Hippocampal formation (tissue), 2 donors: ENCODE measurements at places on chromosomes 2 and 18.

- no peak for DNase-seq
Observed at GRCh38 chr18:11689669-11690565, 853 bp downstream of the GNAL start.

DNA sequence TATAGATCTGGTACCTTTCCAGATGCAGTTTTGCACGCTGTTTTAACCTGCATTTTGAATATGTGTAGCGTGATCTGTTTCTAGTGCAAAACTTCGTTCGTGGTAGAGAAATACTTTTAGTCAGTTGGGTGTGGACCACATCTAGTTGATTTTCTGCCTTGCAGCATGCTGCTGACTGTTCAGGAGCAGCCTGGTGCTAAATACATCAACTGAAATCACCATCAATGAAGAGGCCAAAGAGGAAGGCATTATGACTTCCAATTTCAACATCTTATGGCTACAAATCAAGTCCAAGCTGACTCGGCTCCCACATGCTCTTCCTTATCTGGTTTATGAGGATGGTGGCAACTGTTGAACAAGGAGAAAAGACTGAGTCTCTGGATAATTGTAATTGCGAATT is 298.5 kb downstream of the ZNF521 start:
- DNase-seq = no peak

DNA sequence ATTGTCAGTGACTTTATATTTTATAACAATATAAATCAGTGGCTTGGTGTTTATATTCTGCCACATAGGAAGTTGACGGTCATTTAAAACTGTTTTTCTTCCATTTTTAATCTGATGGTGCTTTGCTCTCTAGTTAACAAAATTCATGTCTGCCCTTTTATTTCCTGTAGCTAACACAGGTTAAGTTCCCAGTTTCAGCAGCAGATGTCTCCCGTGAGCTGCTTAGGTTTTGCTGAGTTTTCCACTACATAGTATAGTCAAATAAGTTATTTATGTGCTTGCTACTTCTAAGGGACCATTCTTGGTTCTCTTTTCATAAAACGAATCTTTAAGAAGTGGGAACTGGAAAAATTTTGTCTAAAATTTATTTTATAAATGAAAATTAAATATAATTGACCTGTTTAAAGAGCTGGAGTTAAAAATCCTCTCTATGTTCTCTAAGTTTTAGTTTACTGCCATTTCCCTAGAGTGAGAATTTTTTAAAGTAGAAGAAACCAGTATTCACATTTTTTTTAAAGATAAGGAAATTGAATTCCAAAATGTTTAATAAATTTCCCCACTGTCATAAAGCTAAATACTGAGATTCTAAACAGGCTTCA is 20.6 kb downstream of the HTR2B start:
- DNase-seq = peak; percentile 79

GRCh38 chr18:57931038-57931437 is 113.0 kb upstream of the NEDD4L start:
- no peak for DNase-seq

DNA sequence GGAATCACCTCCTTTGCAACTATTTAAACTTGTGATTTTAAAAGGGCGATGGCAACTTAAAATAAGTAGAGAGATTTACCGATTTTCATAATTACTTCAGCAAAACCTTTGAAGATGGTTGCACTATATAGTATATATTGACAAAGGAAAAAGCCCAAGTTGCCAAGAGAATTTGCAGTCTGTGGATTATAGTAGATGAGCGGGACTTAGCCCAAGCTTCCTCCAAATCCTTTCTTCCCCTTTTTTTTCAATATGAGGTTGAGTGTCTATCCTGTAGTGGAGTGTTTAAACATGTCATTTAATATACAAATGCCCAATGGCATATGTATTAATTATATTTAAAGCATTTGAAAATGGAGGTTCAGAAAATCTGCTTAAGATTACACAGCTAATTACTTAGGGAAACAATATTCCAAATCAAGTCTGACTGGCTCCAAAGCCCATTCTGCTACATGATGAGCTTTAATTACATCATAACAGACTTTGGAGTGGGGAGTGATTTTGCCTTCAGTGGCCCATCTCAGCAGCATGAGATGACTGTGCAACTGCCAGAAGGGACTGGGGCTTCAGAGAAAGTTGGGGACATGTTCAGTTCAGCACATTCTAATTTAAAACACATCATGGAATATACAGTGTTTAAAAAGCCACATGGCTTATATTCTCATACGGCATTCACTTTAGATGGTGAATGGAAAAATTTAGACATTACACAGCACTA is 73.2 kb downstream of the COL3A1 start:
- no peak for DNase-seq

DNA sequence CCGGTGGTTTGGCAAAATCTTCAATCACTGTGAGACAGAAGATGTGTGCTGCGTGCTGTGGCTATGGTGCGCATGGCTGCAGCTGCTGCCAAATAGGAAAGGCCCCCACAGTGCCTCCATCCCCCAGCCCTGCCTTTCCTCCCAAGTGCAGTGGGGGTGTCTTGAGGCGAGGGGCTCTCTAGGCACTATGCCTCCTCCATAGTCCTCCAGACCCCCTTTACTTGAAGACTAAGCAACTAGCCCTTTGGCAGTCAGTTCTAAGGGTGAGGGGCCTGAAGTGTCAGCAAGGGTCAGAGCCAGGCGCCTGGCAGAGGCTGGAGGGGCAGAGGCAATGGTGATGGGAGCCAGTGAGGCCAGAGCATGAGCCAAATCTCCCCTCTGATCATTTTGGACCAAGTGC is 13.6 kb upstream of the TMEM185B start:
- no peak for DNase-seq

DNA sequence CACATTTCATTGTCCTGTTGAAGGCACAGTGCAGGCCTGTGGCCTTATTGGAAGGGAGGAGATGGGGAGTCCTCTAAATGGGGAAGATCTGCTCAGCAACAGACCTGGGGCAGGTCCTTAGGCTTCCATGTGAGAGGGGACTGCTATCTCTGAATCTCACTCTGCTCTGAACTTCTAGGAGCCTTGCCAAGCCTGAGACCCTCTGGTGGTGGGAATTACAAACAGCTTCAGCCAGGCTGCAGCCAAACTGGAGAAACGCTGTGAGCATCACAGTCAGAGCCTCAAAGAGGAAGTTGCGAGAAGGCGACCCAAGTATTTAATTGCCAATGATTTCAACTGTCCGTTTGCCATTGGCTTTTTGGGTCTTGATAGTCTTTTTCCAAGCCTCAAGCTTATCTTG is 66.8 kb upstream of the MC2R start:
- no peak for DNase-seq

DNA sequence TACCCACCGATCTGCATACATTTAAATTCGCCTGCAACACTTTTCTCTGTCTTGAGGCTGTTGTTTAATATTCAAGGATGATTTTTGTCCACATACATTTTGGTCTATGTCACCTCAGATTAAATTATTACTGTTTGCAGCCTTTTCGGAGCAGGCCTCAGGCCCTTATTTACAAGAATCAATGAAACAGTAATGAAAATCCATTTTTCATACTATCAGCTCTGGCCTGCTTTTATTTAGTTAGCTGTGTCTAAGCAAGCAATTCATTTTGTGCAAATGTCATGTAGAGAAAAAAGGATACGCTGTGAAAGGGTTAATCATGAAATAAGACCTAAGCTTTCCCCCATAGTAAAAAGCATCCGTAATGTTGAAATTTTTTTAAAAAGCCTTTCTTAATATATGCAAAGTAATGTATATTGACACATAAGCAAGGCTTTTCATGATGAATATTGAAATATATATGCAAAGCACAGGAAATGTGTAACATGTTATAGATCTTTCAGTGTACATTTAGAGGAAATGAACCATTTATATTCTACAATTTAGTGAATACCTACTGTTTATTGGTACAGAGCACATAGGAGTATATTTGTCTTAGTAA is 1135.3 kb upstream of the ZEB2 start:
- DNase-seq = no peak

DNA sequence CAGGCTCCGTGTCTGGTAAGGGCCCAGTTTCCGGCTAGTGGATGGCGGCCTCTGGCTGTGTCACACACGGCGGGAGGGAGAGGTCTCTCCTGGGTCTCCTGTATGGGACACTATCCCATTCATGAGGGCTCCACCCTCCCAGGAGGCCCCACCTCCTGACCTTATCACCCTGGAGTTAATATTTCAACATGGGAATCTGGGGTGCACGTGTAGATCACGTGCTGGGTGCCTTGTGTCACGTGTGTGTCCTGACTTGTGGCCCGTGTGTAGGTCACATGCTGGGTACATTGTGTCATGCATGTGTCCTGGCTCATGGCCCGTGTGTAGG is 9.9 kb downstream of the NEU4 start:
- DNase-seq = no peak
